Epithelial cell of prostate (primary cell): ENCODE measurements at places on chromosomes 6 and 20.

DNA sequence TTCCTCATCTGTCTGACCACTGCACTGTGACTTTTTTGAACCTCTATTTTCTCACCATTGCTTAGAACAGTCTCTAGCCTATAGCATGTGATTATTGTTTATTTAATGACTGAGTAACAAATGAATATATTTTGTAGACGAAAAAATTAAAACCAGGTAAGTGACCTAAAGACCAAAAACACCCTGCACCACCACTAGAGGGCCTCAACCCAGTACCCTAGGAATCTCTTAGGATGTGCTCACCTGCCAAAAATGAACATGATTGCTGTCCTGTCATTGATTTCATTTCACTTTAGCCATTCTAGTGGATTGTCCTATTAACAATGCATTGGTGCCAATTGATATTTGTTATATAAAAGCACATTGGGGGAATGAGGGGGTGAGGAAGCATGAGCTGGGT lies 199.1 kb downstream of the COL9A1 start:
- no peak for DNase-seq

- DNase-seq: peak; percentile 27
Measured at GRCh38 chr6:57283106-57283505, 34.3 kb upstream of the PRIM2 start.

DNA sequence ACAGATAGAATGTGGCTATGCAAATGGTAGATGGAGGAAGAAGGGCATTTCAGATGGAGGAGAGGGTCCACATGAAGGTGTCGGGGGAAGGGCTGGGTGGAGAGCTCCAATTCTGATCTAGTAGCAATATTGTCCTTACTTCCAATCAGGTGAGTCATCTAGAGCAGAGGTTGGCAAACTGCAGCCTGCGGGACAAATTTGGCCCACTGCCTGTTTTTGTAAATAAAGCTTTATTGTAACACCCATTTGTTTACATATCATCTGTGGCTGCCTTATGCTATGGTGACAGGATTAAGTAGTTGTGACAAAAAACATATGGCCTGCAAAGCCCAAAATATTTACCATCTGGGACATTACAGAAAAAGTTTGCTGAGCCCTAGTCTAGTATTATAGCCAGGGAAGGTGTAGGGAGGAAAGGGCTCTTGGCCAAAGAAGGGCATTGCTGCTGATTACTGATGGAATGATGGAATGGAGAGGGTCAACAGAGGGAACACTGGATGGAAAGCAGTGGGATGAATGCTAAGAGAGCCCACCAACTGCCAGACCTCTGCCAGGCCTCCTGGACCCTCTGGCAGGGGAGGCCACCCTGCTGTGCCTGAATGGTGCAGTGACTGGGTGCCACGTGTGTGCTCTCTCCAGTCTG lies 79.8 kb downstream of the SLC22A23 start:
- DNase-seq: no peak

DNA sequence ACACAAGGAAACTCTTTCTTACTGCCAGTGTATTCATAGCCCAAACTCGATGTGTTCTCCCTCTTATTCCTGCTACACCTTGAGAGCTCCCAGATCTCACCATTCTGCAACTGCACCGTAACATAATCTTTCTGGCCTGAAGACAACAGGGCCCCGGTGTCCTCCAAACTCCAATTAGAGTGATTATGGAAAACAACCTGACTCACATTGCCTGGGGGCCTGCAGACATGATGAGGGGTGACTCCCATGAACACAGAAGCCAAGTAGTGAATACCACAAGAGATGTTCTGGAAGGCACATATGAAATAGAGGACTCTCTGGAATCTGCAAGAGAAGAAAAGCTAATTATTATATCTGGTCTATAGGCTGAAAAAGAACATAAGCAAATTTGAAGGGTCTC lies 19.7 kb downstream of the SLC22A16 start:
- no peak for DNase-seq

DNA sequence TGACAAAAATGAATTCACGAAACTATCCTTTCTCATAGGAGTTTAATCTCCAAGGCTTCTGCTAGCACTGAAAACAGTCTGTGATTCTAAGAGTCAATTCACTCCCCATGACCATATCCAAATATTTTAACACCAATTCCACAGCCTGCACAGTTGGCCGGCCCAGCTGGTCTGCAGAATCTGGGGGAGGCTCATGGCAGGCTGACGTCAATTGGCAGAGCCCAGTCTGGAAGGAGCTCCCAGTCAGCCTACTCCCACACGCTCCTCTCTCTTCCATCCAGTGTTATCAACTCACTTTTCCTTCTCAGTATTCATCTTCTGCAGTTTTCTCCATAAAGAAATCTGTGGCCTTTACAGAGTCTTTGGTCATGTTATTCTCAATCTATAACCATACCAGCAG lies 111.0 kb downstream of the TBXT start:
- no peak for DNase-seq
